Skeletal muscle cell (primary cell): ENCODE measurements at places on chromosomes 7 and 10.

DNA sequence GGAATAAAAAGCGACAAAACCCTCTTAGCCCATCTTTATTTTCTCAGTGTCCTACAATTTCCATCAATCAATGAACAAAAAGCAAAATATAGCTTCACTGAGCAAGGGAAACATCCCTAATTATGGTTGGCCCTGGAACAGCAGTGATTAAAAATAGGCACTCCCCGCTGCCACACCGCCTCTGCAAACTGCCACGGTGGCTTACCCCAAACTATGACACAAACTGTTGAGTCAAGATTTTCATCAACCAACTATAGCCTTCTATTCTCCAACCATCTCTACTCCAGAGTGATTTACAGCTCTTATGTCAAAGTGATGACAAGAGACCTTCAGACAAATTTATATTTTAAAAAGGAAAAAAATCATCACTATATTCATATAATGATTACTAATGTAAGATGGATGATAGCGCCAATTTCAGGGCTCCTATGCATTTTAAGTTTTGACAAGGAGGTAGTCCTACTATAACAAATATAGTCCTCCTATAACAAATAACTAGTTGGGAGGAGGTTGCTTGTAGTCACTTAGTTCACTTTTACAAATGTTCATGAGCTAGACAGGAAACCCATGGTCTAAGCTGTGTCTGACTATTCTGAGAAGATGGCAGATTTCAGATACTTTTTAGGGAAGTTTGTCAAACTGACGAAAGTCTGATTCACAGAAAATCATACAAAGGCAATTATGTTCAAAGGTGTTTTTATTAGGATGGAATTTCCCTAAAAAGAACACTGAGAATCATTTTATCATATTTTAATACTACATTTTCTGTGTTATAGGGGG is 26.3 kb downstream of the DENND11 start:
- no peak for DNase-seq

DNA sequence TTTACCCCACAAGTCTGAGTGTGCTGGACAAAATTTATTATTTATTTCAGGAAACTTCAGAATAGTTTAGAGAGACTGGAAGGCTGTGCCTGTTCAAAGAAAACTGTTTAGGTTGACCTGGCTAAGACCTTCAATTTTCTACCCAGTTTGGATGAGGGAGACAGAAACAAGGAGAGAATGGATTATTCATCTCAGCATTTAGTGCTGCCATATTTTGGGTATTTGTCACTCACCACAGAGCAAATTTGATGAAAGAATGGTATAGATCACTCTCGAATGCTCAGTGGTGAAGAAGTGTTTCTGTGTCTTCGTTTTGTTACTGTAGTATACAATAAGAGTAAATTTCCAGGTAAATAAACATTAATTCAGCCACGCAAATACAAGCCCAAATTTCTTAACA is 71.8 kb downstream of the SEMA3C start:
- no peak for DNase-seq

- DNase-seq: no peak
Observed at GRCh38 chr7:119439192-119439591, 833.8 kb upstream of the KCND2 start.

GRCh38 chr7:111780527-111780926 is 218.2 kb upstream of the IMMP2L start:
- no peak for DNase-seq

DNA sequence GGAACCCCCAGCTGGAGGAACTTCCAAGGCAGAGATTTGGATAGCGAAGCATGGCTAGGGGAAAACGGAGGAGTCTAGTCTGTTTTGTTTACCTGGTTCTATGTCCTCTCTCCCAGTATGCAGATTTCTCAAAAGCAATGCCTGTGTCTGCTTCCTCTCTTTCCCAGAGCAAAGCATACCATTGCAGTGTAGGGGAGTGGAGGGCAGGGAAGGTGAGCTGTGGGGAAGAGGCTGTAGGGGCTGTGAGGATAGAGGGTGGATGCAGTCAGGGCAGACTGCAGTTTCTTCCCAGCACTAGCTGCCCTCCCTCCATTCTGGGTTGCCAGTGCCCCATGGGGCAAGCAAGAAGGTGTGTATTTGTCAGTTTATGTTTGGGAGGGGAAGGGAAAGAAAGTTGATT is 16.9 kb upstream of the TSPAN14 start:
- no peak for DNase-seq
